Adrenal gland (tissue), 19 donors: ENCODE measurements at places on chromosomes 5 and 9.
A peak's percentile ranks its signal among the peaks of the same experiment; 100 is the strongest.

GRCh38 chr5:78647838-78648358, 674 bp downstream of the LHFPL2 start:
- DNase-seq: peak; percentile 63
- peaks cover 4% of the 10 kb centered on the region for H3K4me1 ChIP-seq
- no peaks in the 10 kb centered on the region for H3K27me3 ChIP-seq
- H3K27ac ChIP-seq: peak overlapping the region; percentile 96

DNA sequence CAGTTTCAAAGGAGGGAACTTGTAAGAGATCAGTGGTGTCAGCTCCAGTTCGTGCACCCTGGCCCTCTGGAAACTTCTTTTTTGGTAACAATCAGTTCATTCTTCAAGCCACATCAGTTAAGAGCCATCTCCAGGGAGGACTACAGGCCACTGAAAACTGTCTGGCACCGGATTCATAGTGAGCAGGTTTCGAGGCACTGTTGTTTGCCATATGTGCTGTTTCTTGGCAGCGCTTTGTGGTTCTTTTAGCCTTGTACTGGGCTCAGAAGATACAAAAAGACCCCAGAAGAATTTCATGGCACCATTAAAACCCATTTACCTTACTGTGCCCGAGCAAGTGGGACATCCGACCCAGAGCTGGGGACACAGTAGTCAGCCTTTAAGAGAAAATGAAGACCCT, 68.5 kb downstream of the OTULIN start:
- DNase-seq: no peak
- no peak overlapping the region for H3K4me3 ChIP-seq
- H3K27me3 ChIP-seq: no peaks in the 10 kb centered on the region
- no peaks in the 10 kb centered on the region for H3K36me3 ChIP-seq

DNA sequence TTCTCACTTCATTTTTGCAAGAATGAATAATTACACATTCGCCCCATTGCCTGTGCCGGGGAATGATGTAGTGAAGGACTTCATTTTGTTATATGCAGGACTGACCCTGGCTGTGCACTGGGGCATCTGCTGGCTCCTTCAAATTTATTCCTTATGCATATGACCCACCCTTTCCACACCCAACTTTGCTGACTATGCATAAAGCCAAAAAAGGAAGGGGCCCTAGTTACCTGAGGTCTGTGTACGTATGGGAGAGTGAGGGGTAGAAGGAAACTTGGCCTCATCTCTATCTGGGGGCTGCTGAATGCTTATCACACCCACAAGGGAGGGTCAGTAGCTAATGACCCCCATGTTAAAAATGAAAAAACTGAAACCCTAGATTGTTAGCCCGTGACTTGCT, 259.6 kb downstream of the SMARCA2 start:
- no peak overlapping the region for H3K4me3 ChIP-seq
- H3K36me3 ChIP-seq: no peaks in the 10 kb centered on the region
- peaks cover 6% of the 10 kb centered on the region for H3K4me1 ChIP-seq
- no peaks in the 10 kb centered on the region for H3K27me3 ChIP-seq

GRCh38 chr5:144189800-144190429, 19.2 kb downstream of the KCTD16 start:
- H3K27ac ChIP-seq: no peak overlapping the region
- no peaks in the 10 kb centered on the region for H3K36me3 ChIP-seq
- H3K27me3 ChIP-seq: no peaks in the 10 kb centered on the region
- peaks cover 12% of the 10 kb centered on the region for H3K4me1 ChIP-seq

DNA sequence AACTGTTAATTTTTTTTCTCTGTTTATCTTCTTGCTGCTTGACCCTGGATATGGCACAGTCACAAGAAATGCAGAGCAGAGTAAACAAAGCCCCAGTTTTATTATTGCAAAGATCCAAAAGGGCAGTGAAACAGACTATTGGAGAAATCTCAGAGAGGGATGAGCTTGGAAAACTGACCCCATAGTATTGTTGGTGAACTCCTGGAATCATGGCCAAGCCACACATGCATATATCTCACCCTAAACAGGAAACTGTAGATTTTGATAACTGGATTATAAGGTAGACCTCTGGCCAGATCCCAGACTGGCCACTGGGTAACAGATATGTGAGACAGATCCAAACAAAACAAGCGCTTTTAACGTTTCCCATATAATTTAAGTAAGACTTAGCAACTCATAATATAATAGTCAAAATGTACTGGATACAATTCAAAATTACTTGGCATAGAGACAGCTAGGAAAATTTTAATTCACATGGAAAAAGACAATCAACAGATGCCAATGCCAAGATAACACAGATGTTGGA, 263.5 kb upstream of the SEMA6A start:
- H3K4me3 ChIP-seq: no peak overlapping the region
- no peaks in the 10 kb centered on the region for H3K27me3 ChIP-seq
- H3K27ac ChIP-seq: no peak overlapping the region
- no peaks in the 10 kb centered on the region for H3K36me3 ChIP-seq
- DNase-seq: no peak

DNA sequence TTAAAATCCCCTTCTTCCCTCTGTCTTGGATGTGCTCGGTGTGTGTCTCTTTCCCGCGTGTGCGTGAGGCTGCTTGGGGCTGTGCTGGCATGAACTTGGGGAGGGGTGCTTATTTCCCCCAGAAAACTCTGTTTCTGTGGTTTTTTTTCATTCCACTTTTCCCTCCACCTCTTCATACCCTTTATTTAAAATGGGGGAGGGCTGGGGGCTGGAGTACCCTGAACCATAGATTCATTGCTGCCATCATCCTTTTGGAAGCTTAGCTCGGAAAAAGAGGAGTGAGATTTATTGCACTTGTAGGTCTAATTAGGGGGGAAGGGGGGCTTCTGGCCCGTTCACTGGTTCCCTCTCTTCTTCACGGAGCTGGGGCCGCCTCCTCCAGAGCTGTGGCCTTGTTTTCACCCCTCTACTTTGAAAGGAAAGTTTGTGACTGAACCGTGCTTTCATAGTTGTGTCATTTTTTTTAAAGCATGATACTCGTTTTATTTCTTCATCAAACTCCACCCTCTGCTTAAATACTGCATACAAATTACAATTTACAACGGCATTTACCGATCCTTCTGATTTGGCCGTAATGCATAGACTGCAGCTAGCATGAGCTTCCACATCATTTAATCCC, 2.9 kb downstream of the NR2F1 start:
- peak overlapping the region; percentile 81 for H3K4me3 ChIP-seq
- H3K4me1 ChIP-seq: no peaks in the 10 kb centered on the region
- no peaks in the 10 kb centered on the region for H3K36me3 ChIP-seq
- peak overlapping the region; percentile 71 for H3K27ac ChIP-seq

DNA sequence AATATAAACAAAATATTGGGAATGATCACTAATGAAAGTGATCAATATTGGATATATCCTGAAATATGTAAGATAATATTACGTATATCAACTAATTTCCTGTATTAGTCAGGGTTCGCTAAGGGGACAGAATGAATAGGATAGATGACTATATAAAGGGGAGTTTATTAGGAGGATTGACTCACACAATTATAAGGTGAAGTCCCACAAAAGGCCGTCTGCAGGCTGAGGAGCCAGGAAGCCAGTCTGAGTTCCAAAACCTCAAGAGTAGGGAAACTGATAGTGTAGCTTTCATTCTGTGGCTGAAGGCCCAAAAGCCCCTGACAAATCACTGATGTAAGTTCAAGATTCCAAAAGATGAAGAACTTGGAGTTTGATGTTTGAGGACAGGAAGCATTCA, 561.1 kb downstream of the PRDM9 start:
- H3K36me3 ChIP-seq: no peaks in the 10 kb centered on the region
- no peak for DNase-seq
- H3K4me3 ChIP-seq: no peak overlapping the region
- no peak overlapping the region for H3K27ac ChIP-seq

- no peak for DNase-seq
- no peak overlapping the region for H3K4me3 ChIP-seq
- H3K36me3 ChIP-seq: no peaks in the 10 kb centered on the region
- H3K27ac ChIP-seq: no peak overlapping the region
These were observed 166.6 kb downstream of the FSTL4 start for GRCh38 chr5:133445744-133446143.

- H3K4me3 ChIP-seq: no peak overlapping the region
- H3K27me3 ChIP-seq: peaks cover 20% of the 10 kb centered on the region
- H3K4me1 ChIP-seq: peaks cover 15% of the 10 kb centered on the region
- no peak overlapping the region for H3K27ac ChIP-seq
- no peaks in the 10 kb centered on the region for H3K36me3 ChIP-seq
- DNase-seq: no peak
These were observed 4.9 kb downstream of the FSTL4 start for GRCh38 chr5:133607451-133607850.

DNA sequence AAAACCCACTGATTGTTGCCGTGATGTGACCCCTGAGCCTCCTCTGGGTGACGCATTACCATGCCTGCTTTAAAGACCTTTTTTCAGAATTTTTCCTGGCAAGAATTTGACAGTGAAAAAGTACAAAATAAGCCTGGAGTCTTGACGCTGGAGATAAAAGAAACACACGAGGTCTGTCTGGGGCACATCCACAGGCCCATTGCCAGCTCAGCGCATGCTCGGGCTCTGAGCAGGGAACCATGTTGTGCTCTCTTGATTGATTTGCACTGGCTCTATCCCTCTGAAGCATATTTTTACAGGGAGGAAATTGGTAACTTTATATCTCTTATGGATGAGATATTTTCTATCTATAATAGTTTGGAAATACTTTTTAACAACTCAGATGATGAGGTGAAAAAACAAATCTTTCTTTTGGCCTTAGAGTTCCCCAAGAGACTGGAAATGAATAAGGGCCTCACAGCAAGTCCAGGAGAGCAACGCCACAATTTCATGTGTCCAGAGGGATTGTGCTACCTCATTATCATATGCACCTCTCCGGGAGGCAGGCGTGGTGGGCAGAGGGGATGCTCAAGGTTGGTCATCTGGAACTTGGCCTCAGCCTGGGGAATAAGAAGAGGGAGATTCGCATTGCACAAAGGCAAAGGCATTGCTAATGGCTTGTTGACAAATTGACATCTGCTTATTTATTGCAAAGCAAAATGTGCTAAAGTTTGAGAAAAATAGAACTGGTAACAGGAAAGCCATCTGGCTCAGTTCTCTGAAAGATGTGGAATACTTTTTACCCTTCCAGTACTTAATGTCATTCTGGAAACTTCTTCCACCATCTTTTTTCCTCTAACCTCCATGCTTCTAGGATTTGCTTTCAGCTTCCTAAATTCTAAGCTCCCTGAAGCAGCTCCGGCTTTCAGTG, 183.8 kb downstream of the PJA2 start:
- no peaks in the 10 kb centered on the region for H3K36me3 ChIP-seq
- DNase-seq: no peak
- H3K27me3 ChIP-seq: no peaks in the 10 kb centered on the region
- no peak overlapping the region for H3K4me3 ChIP-seq
- H3K27ac ChIP-seq: no peak overlapping the region

- H3K36me3 ChIP-seq: no peaks in the 10 kb centered on the region
- DNase-seq: no peak
- H3K27ac ChIP-seq: no peak overlapping the region
These were observed 90.6 kb downstream of the PTCD2 start for GRCh38 chr5:72410688-72411295.

DNA sequence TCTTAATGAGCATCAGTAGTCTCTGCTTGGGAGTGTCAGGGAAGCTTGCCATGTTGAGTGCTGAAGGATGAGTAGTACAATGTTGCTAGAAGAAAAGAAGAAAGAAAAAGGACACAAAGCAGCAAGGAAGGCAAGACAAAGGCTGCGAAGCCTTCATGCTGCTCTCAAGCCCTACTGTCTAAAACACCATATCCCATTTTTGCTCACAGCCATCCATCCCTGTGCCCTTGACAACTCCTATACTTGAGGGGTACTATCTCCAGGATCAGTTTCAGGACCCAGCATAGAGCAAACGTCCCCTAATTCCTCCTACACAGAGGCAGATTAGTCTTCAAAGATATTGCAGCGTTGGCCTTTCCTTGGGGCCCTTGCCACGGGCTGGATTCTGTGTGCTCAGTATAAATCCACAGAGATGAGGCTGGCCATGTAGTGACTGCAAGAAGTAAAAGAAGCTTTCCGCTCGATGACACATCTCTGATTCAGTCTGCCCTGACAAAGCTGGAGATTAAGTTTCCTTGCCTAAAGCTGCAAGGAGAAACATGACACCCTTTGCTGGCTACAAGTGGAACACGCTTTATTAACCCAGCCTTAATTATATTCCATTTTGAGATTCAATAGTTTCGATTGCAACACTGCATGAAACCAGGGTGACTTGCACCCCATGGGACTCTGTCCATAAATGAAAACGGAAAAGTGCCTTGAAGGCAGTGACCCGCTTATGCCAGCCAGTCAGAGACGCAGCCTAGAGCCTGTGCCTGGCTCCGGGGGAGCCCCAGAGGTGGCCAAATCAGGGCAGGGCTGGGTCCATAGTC, 304.6 kb downstream of the ACTL7B start:
- H3K36me3 ChIP-seq: no peaks in the 10 kb centered on the region
- H3K27me3 ChIP-seq: no peaks in the 10 kb centered on the region
- H3K4me1 ChIP-seq: no peaks in the 10 kb centered on the region
- H3K27ac ChIP-seq: no peak overlapping the region

DNA sequence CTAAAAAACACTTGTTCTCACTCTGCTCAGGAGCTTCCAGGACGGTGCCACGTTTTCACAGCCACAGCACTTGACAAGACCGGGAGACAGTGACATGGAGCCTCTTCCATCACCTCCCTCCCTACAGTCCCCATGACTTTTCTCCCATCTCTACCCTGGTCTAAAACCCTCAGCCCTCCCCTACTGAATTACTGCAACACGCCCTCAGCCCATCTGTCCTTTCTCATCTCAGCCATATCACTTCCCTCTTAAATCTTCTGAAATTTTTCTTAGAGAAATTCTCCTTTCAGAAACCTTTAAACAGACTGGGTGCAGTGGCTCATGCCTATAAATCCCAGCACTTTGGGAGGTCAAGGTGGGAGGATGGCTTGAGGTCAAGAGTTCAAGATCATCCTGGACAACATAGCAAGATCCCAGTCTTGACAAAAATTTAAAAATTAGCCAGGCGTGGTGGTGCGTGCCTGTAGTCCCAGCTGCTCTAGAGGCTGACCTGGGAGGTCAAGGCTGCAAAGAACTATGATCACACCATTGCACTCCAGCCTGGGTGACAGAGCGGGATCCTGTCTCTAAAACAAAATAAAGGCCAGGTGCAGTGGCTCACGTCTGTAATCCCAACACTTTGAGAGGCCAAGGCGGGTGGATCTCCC, 125.8 kb downstream of the MYO10 start:
- no peak overlapping the region for H3K4me3 ChIP-seq
- no peak overlapping the region for H3K27ac ChIP-seq
- peaks cover 9% of the 10 kb centered on the region for H3K4me1 ChIP-seq
- no peak for DNase-seq

- H3K27ac ChIP-seq: no peak overlapping the region
- H3K36me3 ChIP-seq: no peaks in the 10 kb centered on the region
- H3K27me3 ChIP-seq: no peaks in the 10 kb centered on the region
These were observed 27.6 kb downstream of the ADAMTS2 start for GRCh38 chr5:179317411-179318220.

DNA sequence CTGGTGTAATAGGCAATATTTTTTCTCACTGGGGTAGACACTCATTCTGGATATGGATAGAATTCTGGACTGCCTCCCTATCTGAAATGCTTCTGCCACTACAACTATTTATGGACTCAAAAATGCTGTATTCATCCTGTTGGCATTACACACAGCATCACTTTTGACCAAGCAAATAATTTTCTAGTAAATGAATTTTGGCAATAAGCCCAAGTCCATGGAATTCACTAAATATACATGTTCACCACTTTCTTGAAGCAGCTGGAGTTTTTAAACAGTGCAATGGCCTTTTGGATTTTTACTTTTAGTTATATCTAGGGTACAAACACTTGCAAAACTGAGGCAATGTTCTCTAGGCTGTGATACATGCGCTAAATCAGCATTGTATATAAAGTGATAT, 724.9 kb upstream of the EDIL3 start:
- no peak overlapping the region for H3K4me3 ChIP-seq
- no peaks in the 10 kb centered on the region for H3K27me3 ChIP-seq
- no peak overlapping the region for H3K27ac ChIP-seq
- no peaks in the 10 kb centered on the region for H3K36me3 ChIP-seq
